ENCODE measurements at places on chromosomes 7 and 10.

DNA sequence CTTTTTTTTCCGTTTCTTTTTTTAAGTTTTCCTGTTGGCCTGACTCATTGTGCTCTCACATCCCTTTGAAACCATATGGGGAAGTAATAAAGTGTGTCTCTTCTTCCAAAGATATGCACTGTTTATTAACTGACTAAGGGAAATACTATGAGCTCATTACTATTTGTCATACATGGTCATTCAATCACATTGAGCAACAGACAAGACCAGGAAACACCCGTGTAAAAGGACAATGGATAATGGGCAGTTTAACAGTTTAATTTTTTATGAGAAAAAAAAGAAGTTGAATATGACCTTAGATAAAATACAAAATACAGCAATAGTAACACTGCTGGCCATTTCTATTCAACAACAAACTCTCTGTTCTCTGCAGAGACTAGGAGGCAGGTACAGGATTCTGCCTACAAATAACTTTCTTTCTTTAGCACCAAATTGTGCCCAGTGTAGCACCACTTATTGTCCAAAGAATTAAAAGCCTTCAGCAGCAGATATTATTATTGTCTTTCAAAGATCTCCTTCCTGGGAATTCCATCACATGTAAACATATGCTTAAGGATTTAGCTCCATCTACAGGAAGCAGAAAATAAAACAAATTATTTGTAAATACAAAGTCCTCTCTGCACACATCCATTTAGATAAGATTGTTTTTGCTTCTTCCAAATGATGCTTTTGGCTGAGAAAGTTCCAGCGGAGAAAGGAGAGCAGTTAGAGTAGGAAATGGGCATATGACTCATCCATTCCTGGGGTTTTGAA is 55.0 kb upstream of the AKR1E2 start:
- no peak for DNase-seq

- no peak for DNase-seq
These were observed 680 bp downstream of the C7orf57 start for GRCh38 chr7:48035967-48036478.

GRCh38 chr10:102752266-102752930 is 8.7 kb downstream of the WBP1L start:
- DNase-seq: no peak

- no peak for DNase-seq
These were observed 13.7 kb downstream of the KIN start for GRCh38 chr10:7773845-7774801.

GRCh38 chr7:39321245-39321644 is 245.0 kb upstream of the YAE1 start:
- no peak for DNase-seq

- no peak for DNase-seq
These were observed 70.8 kb upstream of the UCN3 start for GRCh38 chr10:5293691-5294550.

GRCh38 chr7:141079219-141079618 is 5.4 kb downstream of the TMEM178B start:
- DNase-seq: no peak

DNA sequence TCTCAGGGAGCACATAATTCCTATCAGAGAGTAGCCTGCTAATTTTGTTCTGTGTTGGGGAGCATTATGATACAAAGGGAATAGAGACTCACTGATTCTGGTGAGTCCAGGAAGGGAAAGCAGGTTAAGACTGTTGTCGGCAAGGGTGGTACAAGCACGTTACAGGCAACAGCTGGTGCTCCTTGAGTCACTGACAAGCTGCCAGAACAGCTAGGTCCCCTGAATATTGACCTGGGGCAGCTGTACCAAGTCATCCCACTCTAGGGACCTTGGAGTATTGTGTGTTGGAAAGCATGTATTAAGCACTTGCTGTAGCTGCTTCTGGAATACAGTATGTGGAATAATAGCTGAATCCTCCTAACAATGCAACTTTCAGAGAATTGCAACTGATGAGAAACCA is 37.0 kb upstream of the GLCCI1 start:
- DNase-seq: no peak

DNA sequence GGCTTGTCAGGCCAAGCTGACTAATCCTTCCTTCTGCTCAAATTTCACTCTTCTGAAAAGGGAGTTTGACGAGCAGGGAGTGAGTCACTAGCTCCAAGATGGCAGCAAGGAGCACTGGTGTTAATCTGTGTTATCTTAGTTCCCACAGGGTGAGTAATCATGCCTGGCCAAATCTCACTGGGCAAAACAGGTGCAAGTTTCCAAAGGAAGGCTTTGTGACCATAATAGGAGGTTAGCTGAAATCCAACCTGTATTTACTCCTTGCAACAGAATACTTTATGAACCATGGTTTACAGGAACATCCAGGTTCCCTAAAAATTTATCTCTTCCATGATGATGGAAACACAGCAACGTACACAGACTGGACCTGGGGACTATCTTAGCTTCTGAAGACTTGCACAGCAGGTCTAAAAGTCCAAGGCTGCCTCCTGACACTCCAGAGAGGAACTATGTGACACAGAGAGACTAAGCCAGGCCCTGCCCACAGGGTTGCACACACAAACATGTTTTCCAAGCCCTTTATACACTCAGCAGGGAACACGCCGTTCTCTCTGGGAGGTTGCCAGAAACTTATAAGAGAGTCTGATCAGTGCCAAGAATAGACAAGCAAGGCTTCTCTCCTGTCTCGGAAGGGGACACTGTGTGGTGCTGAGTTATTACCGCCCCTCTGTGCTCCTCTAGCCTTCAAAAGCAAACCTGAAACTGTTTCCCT is 46.3 kb downstream of the PDK4 start:
- no peak for DNase-seq

GRCh38 chr7:3162289-3162688 is 118.6 kb upstream of the CARD11 start:
- no peak for DNase-seq

- DNase-seq: no peak
These were observed 16.6 kb downstream of the DENND2A start for GRCh38 chr7:140623980-140624379.

DNA sequence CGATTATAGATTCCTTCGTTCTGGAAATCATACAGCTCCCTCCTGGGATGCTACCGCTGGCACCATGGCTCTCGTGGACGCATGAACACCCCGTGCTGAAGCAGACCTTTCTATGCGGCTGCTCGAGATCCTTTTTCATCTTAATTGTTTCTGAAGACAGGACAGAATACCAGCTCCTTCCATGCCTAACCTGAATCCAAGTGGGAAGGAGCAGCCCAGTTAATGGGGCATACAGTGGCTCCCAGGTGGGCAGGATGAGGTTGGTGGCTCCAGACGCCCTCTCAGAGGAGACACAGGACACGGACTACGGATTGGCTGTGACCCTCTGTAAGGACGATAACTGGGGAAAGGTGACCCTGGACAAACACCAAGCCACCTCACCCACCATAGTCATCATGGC is 18.4 kb upstream of the LOXL4 start:
- DNase-seq: no peak

GRCh38 chr7:42926204-42926603 is 5.8 kb downstream of the PSMA2 start:
- DNase-seq: no peak

DNA sequence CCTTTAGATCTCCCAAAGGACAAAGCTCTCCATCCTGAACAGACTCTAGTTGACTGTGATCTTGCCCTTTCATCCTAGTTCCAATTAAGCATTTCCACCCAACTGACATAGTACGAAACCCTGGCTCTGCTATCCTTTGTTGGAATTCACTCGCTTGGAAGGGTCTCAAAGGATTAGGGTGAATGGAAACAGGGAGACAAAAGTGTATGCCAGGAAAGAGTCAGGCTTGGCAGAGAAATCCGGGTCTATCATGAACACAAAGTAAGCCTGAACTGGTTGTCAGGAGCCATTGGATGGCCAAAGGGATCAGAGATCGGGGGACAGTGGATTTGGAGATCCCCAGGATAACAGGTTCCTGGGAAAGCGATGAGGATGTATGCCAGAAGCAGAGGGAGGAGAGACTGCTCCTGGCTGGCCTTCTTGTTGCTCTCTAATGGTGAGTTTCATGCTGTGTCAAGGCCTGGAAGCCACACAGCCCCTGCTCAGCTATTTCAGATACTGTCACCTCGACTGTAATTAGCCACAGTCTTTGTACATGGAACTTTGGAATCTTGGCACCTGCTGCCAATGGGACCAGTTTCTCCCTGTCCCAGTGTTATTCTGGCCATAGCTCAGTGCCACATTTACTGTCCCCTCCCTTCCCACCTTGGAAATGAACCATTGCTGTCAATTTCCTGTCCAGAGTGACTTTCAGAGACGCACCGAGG is 1168.7 kb upstream of the AUTS2 start:
- no peak for DNase-seq

DNA sequence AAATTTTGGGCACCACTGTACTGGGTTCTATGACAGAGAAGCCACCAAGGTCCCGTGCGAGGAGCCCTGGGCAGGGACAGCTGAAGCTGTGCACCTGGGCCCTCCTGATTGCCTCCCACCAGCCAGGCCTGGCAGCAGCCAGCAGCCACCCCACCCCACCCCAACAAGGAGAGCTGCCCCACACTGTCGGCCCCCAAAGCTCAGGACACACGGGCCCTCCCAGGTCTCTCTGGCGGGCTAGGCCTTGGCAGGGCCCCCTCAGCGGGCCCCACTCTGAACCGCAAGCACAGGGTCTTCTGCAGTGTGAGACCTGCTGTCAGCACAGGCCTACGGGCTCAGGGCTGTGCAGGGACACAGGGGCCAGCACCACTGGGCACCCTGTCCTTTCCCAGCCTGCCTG is 5.5 kb downstream of the GPR146 start:
- no peak for DNase-seq

DNA sequence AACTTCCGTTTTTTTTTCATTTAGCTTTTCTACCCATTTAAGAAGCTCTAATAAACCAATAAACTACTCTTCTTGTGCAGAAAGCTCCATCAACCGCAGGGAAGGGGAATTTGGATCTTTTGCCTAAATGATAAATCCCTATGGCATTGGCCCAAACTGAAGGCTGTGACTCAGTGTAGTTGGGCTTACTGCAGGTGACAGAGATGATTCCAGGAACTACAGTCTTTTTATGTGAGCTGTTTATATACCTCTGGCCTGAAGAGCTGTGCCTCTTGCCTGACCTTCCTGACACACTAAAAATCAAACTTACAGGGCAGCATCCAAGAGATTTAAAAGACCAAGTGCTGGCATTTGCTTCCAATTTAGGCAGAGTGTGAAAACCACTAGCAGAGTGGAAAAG is 25.2 kb downstream of the ABCB1 start:
- DNase-seq: no peak

DNA sequence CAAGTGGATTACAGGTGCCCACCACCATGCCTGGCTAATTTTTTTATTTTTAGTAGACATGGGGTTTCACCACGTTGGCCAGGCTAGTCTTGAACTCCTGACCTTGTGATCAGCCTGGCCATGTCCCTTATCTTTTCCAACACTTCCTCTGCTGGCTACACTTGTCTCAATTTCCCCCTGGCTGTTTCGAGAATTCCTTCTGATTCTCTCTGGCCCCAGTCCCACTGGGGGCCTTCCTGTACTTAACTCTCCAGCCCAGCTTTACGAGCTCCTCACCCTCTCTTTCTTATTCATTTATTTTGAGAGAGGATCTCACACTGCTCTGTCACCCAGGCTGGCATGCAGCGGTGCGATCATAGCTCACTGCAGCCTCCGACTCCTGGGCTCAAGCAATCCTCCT is 8.5 kb downstream of the EPHB4 start:
- DNase-seq: no peak

DNA sequence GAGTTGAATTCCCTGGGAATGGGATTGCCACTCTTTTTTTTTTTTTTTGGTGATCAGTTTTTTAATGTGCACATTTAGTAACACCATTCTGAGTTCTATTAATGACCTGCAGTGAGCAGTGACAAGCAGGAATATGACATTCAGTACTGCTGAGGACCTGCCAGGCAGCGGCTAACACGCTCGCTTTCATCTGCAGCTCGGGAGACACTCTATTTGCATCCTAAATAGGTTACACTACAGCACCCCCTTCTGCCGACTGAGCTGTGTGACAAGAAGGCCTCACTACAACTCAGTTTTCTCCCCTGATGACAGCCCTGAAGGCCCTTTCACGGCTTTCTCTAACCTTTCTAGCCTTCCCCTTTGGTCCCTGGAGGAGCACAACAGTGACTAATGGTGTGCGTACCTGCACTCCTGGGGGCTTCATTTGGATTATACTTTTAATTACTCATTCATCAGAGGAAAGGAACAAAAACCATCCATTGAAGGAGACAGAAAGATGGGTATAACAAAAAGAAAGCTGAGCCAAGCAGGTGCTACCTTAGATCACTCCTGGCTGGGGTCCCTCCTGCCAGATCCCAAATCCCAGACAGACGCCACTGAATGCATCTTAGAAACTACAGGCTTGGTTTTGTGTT is 872.4 kb downstream of the LRMDA start:
- DNase-seq: no peak

- DNase-seq: no peak
These were observed 8.9 kb upstream of the HYCC1 start for GRCh38 chr7:23022851-23023250.

DNA sequence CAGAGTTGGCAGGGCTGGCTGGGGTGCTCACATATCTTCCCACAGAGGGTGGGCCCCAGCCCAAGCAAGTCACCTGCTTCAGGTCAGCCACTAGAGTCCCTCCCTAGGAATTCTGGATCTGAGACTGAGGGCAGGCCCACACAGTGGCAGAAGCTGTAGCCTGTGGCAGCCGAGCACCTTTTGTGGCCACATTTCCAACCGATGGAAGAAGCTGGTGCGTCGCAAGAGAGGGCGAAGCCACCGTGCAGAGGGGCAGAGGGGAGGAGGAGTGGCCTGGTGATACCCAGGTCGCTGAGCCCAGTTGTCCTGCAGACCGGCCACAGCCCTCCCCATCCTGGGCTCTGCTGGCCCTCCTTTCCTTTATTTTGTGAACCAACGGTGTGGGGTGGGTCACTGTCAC is 5.3 kb downstream of the POLM start:
- no peak for DNase-seq

DNA sequence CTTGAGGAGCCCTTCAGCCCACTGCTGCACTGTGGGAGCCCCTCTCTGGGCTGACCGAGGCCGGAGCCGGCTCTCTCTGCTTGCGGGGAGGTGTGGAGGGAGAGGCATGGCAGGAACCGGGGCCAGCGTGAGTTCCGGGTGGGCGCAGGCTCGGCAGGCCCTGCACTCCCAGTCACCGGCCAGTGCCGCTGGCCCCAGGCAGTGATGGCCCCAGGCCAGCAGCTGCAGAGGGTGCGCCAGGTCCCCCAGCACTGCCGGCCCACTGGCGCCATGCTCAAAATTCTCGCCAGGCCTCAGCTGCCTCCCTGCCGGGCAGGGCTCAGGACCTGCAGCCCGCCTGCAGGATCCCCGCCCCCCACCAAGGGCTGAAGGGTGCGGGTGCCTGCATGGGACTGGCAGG is 128.4 kb upstream of the STARD3NL start:
- DNase-seq: no peak

Data from GM12878 (cell line).